ENCODE measurements at places on chromosomes 1 and 21.

DNA sequence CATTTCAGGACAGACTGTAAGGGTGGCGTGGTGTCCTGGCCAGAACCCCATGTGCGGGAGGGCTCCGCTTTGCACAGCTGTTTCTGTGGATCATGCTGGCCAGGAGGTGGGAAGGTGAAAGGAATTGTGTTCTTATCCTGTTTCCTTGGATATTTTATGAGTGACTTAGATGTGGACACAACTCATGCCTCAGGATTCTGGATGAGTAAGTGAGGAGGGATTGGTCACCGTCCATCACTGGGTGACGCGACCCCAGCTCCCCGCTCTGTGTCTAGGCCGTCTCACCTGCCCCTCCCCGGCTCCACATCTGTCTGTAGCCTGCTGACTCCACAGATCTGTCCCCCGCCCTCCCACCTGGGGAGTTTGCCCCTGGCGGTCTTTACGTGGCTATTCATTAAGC is 48.8 kb downstream of the PIK3CD start:
- DNase-seq = no peak

- no peak for DNase-seq
Observed at GRCh38 chr1:90716243-90716551, 905 bp downstream of the BARHL2 start.

GRCh38 chr1:47564570-47564969 is 126.7 kb downstream of the FOXD2 start:
- no peak for DNase-seq

DNA sequence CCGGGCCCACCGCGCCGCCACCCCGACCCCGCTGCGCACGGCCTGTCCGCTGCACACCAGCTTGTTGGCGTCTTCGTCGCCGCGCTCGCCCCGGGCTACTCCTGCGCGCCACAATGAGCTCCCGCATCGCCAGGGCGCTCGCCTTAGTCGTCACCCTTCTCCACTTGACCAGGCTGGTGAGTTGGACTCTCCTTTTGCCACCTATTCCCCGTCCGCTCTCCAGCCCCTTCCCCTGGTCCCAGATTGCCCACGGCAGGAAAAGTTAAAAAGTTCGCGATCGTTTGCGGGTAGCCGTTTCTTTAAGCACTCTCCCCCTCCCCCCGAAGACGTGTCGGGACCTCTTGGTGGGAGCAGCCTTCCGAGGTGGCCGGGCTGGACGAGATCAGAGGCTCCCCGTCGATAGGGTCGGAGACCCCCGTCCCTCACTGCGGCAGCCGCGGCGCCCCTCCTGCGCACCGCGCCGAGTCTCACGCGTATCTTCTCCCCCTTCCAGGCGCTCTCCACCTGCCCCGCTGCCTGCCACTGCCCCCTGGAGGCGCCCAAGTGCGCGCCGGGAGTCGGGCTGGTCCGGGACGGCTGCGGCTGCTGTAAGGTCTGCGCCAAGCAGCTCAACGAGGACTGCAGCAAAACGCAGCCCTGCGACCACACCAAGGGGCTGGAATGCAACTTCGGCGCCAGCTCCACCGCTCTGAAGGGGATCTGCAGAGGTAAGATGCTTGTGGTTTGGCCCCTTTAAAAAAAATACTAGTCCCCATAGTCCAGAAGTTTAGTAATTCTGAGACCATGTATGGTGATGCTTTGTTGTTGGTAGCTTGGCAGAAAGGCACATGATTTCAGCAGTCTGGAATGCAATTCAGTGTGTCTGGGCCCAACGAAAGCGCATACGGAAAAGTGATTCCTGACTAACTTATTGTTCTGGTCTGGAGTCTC is 576 bp downstream of the CCN1 start:
- DNase-seq = no peak

DNA sequence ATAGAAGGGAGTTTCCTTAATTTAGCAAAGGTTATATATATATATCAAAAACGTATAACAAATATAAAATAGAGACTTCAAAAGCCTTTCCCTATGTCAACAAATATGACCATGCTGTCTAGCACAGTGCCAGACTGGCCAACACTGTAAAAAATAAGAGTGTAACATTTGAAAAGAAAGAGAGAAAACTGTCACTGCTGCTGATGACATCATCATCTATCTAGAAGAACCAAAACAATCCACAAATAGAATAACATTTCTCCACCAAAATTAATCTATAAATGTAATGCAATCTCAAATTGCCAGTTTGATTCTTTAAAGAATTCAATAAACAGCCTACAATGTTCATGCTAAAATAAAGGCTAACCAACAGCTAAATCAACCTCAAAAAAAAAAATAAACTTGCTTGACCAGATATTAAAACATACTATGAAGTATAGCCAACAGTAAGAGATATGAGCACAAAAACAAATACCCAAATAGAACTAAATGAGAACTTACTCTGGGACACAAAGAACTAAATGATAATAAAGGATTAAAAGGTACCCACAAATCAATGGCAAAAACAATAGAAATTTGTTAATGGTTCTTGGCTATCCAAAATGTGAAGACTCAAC is 50.2 kb downstream of the ENAH start:
- DNase-seq = no peak

DNA sequence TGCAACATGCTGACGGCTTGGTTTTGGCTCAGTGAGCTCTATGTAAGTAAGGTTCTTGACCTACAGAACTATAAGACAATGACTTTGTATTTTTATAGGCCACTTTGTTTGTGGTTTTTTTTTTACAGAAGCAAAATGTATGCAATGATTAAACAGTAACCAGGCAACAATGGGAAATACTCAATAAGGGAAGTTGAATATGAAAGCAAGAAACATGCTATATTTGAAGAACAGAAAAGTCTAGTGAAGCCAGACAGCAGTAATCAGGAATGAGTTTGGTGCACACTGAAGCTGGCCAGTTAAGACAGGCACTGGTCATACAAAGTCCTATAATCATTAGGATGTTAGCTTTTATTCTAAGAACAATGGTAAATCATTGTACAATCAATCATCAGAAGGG is 1926.8 kb downstream of the NCAM2 start:
- DNase-seq = no peak

DNA sequence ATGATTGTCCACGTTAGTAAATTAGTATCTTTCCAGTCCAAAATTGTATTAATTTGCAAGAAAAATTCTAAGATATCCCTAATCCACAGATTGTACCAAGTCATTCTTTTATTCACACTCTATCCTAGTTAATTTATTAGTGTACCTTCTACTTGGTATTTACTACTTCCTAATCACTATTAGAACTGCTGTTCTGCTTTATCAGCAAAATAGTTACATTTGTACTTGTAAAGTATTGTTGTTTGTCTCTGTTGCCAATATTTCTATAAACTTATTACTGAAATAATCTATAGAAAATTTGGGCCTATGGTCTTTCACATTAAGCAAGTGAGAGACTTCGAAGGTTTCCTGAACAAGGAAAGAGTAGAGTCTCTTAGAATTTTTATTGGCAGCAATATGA is 5.6 kb upstream of the CRP start:
- no peak for DNase-seq

DNA sequence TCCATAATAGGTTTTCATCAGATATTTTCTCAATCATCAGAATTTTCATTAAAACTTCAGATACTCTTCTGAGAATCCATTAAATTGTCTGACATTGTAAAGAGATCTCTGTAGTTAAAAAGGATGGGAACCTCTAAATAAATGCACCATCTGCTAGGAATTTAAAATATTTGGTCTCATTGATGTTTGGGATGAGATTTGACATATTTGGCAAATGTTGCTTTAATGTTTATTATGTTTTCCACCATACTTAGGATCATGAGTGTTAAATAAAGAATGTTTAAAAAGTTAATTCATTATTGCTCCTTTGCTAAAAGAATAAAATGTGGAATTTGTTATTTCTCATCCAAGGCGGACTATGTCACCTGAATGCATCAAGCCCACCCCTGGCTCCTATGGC is 85.5 kb upstream of the VANGL1 start:
- DNase-seq = no peak

DNA sequence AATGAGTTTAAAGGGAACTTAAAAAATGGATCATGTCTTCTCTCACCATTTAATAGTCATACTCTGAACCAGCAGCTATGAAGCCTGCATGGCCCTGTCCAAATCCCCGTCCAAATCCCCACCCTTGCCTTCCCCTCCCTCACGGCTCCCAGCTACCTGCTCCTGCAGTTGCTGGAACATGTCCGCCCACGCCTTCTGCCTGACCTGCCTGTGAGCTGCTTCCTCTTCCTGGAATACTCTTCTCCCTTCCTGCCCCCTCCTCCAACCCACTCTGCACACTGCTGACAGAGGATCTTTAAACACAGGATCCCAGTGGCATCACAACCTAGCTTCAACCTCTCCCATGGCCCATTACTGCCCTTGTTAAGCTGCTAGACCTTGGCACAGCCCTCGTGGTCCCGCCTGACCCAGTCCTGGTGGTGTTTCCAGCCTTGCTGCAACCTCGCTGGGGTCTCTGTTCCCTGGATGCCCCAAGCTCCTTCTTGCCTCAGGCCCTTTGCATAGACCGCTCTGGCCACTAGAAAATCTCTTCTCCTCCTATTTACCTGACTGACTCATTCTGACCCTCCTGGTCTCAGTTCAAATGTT is 118.3 kb downstream of the PTPRU start:
- DNase-seq = no peak

GRCh38 chr1:102531036-102531435 is 534.3 kb upstream of the OLFM3 start:
- DNase-seq = no peak

DNA sequence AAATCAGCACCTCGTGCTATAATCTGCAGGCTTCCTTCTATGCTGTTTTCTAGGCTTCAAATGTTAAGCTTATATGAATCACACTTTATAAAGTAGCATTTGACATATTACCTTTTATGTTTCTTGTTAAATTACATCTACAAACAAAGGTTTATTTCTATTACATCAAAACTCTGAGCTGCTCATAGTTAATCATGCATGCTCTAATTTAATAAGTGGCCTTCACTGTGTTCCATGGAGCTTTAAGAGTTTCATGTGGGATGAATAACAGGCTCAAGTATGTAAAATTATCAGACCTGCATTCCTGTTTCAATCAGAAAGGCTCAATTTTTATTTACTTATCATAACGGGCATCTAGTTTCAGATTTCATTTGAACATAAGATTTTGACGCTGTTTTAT is 13.0 kb downstream of the SLC19A2 start:
- no peak for DNase-seq

DNA sequence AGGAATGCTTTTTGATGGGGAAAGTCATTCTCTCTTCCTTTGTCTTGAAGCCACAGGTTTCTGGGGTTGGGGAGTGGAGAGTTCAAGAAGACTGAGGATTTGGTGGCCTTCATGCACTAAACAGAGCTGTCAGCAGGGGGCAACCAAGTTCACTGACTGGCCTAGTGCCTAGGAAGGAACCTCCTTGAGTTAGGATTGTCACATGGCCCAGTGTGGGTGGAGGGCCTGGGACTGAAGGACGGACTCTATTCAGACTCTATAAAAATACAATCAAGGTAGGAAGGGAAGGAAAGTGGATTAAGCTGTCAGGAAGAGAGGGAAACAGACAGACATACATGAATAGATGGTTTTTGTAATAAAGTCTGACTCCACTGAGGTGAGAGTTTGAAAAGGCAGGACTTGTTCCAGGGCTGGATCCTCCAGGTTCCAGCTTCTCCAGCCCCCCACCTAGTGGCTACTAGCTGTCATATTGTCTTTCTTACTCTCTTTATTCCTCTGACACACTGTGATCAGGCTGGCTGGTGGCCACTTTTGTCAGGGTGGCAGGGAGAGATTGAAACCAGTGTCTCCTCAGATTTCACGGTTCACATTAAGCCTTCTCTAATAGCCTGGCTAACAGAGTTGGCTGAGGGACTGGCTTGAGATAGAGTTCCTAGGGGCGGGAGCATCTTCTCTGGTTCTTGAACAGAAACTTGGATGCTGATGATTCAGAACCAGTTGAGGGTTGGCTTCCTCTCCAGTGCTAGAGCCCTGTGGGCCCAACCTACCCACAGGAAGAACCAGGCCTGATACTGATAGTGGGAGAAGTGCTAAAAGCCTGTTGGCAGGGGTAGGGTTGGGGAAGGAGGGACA is 4.1 kb upstream of the SH3BGRL3 start:
- DNase-seq = no peak

DNA sequence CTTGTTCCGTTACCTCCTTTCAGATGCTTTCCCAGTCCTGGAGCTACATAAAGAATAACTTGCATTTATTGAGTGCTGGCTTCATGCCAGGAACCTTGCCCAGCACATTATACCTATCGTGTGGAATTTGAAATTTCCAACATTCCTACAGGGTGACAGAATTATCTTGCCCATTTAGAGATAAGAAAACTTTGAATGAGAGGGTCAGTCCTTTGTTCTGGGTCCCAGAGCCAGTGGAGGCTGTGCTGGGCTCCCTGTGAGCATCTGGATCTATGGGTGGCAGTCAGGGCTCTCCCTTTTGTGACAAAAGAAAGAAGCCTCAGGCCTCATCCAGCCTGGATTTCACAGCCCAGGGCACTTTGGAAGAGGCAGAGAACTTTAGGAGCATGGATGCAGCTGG is 3.2 kb downstream of the GSTM4 start:
- no peak for DNase-seq

DNA sequence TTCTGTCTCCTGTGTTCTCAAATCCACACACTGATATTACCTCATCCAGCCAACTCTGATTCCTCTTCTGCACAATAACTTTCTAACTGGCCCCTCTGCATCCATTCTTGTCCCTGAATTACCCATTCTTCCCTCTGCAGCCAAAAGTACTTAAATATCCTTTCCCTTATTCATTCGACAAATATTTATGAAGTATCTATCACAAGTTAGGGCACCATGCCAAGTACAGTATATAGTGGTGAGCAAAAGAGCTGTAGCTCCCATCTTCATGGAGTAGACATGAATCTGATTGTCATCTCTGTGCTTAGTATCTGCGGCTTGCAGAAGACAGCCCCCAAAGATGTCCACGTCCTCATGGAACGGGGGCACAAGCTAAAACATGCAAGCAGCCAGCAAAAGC is 316.8 kb downstream of the SETD4 start:
- DNase-seq = no peak

DNA sequence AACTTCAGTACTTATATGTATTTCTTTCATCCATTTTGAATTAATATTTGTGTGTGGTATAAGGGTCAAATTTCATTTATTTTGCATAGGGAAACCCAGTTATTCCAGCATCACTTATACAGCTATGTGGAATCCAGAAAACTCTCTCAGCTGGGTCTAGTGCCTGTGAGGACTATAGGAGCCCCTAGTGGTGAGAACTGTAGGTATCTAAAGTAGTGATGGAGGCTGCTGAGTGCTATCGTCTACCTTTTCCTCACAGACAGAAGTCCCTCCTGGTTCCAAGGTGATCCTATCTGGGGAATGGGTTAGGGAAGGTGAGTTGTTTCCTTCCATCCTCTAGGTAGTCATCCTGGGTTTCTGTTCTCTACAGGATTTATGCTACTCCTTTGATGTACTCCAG is 352.0 kb upstream of the C1orf87 start:
- no peak for DNase-seq

GRCh38 chr1:12501661-12502060 is 116.3 kb downstream of the DHRS3 start:
- no peak for DNase-seq

- no peak for DNase-seq
Observed at GRCh38 chr1:1360506-1361169, 2.3 kb upstream of the MXRA8 start.

DNA sequence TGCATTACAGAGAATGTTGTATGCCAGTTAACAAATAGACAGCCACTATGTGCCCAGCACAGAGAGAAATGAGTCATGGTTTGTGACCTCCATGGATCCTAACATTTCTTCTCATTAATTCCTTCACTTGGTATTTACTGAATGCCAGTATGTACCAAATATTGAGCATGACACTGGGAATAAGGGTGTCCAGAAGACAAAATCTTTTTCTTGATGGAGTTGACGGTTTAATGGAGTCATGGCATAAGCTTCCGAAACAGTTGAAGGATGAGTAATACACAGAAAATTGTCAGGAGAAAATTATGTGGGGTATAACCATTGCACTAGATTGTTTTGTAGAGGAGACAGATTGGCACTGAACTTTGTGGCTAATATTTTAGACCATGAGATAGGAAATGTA is 36.9 kb downstream of the PTGFR start:
- no peak for DNase-seq
